Activated CD4-positive, alpha-beta T cell treated with anti-CD3 and anti-CD28 coated beads for 24 hours (primary cell): ENCODE measurements at places on chromosomes 2 and 18.

- no peak for DNase-seq
Measured at GRCh38 chr18:77876319-77876865, 626.7 kb downstream of the GALR1 start.

GRCh38 chr2:29747786-29748470, 173.5 kb downstream of the ALK start:
- no peak for DNase-seq

DNA sequence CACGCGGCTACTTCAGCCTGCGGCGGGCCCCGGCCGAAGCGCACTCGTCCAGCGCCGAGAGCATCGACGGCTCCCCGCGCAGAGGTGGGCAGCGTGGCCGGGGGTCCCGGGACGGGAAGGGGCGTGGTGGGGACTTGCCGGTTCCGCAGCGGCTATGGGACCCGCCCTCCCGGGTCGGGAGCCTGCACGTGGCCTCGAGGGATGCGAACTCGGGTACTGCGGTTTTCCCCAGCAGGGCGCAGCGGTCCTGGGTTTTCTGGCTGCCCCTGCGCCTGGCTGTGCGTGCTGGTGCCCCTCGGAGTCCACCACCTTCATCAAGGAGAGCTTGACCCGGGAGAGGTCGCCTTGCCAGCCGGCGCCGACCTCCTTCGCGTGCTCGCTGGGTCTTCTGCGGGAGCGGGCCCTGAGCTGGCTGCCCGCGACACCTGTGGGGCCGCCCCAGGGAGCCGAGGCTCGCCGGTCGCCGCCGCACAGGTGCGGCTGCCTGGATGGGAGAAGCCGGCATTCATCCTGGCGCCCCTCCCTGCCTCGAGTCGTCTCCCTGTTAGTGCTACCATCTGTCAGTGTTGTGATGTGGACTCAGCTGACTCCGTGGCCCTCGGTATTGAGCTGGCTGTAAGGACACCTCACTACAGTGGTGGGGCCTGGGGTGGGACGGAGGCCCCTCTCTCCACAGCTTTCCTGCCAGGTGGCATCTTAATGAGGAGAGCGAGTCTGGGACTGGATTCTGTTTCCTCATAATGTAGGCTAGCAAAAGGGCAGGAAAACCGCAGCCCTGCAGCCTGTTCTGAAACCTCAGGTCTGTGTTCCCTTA, 177.3 kb downstream of the AGAP1 start:
- DNase-seq = no peak

DNA sequence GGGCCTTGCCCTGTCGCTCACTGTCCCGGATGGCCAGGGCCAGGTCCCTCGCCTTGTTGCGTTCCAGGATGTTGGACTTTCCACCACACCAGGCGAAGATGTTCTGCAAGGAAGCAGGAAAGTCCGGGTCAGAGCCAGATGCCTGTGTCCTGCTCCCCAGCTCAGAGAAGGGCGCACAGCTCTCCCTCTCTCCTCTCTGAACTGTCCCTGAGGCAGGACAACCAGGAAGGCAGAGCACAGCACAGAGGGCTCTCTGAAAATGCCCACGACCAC, 11.0 kb downstream of the CAPG start:
- no peak for DNase-seq

DNA sequence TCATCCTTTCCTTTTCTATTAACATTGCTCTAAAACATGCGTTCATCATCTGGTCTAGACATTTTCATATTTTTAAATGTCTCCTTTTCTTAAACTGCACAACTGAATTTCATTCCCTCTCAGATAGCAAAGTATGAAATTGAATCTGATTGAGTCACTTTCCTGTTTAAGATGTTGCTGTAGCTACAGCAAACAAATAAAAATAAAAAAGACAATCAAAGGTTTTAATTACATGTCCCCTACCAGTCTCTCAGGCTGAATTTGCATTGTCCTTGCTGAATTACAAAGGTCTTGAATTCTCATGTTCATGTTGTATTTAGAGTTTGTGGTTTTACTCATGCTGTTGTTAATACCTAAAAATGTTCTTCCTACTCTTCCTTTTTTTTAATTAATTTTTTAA, 537.9 kb upstream of the LRATD1 start:
- DNase-seq = no peak

DNA sequence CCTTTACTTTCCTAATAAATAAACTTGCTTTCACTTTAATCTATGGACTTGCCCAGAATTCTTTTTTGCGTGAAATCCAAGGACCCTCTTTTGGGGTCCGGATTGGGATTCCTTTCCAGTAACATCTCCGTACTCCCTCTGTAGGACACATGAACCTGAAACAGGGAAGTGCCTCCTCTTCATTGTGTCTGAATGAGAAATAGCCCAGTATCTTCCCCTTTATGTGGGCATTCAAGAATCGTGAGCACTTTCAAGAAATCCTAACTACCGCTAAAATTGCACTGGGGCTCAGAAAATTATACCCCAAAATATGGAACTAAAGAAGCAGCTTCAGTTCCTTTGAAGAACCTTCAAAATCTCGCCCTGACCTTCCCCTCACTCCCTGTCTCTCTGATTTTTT, 7.8 kb upstream of the POMC start:
- DNase-seq = no peak

DNA sequence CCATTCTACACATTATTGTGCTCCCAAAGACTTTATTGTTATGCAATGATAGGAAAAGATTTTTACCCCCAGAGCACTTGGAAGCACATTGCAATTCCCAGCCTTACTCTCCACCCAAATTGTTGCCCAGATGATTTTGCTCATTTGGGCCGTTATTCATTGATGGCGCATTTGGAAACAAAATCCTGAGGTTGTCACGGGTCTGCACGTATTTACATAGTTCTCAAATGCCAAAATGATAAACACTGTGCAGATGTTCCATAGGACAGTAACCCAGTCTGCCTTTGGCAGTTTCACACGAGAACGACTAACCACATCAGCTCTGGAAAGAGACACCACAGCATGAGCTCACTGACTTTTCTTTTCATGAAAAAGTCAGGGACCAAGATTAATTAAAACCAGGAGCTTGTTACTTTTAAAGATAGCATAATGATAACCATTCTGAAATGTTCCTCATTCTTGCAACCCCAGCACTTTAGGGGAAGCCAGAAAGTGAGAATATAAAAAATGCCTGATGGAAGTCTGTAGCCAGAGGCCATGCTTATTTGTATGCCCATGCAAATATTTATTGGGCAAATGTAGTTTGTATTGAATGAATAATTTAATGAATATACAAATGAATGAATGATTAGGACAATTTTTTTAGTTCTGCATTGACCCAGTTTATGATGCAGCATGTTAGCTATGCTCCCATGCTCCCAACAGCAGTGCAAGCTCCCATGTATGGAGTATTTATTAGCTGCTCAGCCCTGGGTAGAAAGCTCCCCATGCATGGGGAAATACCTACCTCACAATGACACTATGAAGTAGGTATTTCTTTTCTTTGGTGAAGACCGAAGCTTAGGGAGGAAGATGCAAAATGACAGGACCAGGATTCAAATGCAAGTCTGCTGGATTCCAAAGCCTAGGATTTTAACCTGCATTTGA, 84.6 kb downstream of the MAIP1 start:
- DNase-seq = no peak

GRCh38 chr2:222318026-222318711, 19.4 kb upstream of the PAX3 start:
- DNase-seq = no peak

DNA sequence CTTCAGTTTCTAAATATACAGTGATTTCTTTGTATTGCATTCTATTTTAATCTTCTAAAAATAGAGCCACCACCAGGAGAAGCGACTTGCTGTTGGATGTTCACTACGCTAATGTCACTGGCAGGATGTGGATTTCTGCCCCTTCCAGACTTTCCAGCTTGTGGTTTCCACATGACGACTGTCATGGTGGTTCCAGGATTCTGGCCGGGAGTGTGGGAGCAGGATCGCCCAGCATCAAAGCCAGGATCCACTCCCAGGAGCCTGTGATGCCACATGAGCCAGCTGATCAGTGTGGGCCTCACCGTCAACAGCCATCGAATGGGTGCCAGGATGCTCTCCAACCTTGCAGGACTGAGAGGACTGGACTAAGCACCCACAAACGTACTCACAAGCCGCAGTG, 148.8 kb downstream of the HDAC4 start:
- DNase-seq = no peak

- DNase-seq = no peak
Measured at GRCh38 chr2:189709501-189710221, 35.2 kb downstream of the ANKAR start.

- DNase-seq = no peak
Measured at GRCh38 chr2:224084266-224084892, 45.3 kb upstream of the SERPINE2 start.
